Placental pericyte (primary cell): ENCODE measurements at places on chromosomes 7 and 10. TPM values are rescaled to one million over a fixed set of nuclear protein-coding genes. Genes with fewer than 3 reads are reported as not detected.

Gene AGAP9
- total RNA-seq: 4.4 and 10.0 TPM in 2 replicates

Gene ETV1
- 19.3 and 52.7 TPM in 2 replicates for total RNA-seq

Gene EGR2
- total RNA-seq: 4.4 and 14.6 TPM in 2 replicates

Gene PRLHR
- not detected in 2 replicates for total RNA-seq

Gene NUPR2
- total RNA-seq: not detected in 2 replicates

Gene TACC2
- 6.8 and 24.5 TPM in 2 replicates for total RNA-seq

Gene NKX1-2
- total RNA-seq: not detected in 2 replicates

Gene SPAG6
- not detected in 2 replicates for total RNA-seq

Gene COL28A1
- not detected in 2 replicates for total RNA-seq

Gene CPEB3
- total RNA-seq: 0.86 and 1.8 TPM in 2 replicates

Gene SEMA3E
- under 0.01 and 1.7 TPM in 2 replicates for total RNA-seq

Gene CDHR1
- total RNA-seq: under 0.01 TPM in 1 of 2 replicates, not detected in the other

Gene ZNF117
- total RNA-seq: 2.0 and 3.9 TPM in 2 replicates

Gene TMEM176A
- not detected in 2 replicates for total RNA-seq

Gene SLC25A40
- total RNA-seq: 6.6 and 10.7 TPM in 2 replicates

Gene RBM20
- under 0.01 and 0.14 TPM in 2 replicates for total RNA-seq

Gene SEMA3D
- 1.3 and 1.6 TPM in 2 replicates for total RNA-seq

Gene XRCC2
- 0.22 and 7.4 TPM in 2 replicates for total RNA-seq

Gene LRRC61
- total RNA-seq: 2.3 and 2.8 TPM in 2 replicates

Gene RNF133
- total RNA-seq: 0.43 and 0.44 TPM in 2 replicates

Gene CFTR
- not detected in 2 replicates for total RNA-seq

Gene NRP1
- 205 and 421 TPM in 2 replicates for total RNA-seq

Gene C7orf57
- total RNA-seq: under 0.01 TPM in 1 of 2 replicates, not detected in the other

Gene TIMM23
- total RNA-seq: 58.0 and 89.8 TPM in 2 replicates

Gene SFTPD
- 0.66 TPM in 1 of 2 replicates, not detected in the other for total RNA-seq

Gene TCAF2
- 0.22 and 1.9 TPM in 2 replicates for total RNA-seq

Gene ATP6V1F
- 76.0 and 77.0 TPM in 2 replicates for total RNA-seq

Gene OR2A42
- not detected in 2 replicates for total RNA-seq

Gene MMRN2
- 0.88 and 2.0 TPM in 2 replicates for total RNA-seq

Gene GRM3
- not detected in 2 replicates for total RNA-seq

Gene CDH23
- total RNA-seq: under 0.01 and 0.14 TPM in 2 replicates

Gene SPOCK2
- total RNA-seq: under 0.01 and 0.44 TPM in 2 replicates

Gene MLXIPL
- not detected in 2 replicates for total RNA-seq

Gene TAS2R40
- total RNA-seq: not detected in 2 replicates

Gene ECHDC3
- total RNA-seq: 2.3 and 7.4 TPM in 2 replicates

Gene NEUROG3
- total RNA-seq: not detected in 2 replicates

Gene FAM131B
- total RNA-seq: 0.44 and 1.1 TPM in 2 replicates

Gene SPDYE8
- total RNA-seq: not detected in 2 replicates

Gene TMEM213
- not detected in 2 replicates for total RNA-seq

Gene AEBP1
- total RNA-seq: 41.8 and 95.6 TPM in 2 replicates

Gene HIPK2
- 18.8 and 22.6 TPM in 2 replicates for total RNA-seq

Gene PTPRZ1
- 0.29 TPM in 1 of 2 replicates, not detected in the other for total RNA-seq

Gene STEAP1B
- 2.2 and 8.4 TPM in 2 replicates for total RNA-seq
